CD4-positive, alpha-beta T cell treated with Interleukin-10 for 1 hour (primary cell): ENCODE measurements at places on chromosomes 1 and 21.

GRCh38 chr1:27887215-27888021 lies 15.1 kb downstream of the THEMIS2 start:
- DNase-seq = peak; percentile 72

DNA sequence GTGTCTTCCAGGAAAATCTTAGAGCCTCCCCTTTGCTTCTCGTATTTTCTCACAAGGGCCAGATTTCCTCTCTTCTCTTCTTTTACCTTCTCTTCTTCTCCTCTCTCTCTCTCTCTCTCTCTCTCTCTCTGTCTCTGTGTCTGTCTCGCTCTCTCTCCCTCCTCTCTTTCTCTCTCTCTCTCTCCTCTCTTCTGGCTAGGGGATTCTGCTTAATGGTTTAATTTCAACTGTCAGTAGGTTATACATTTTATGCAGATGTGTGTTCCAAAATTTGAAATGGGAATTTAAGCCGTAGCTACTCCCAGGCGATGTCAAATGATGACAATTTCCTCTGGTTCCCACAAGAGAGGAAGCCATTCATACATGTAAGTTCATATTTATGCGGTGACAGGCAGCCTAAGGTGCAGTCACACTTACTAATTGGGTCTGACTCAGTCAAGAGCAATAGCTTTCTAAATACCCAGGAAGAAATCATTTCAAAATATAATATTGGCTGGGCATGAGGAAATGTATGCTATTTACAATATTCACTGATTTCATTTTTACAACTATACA lies 1.4 kb downstream of the DSCAM start:
- no peak for DNase-seq

- DNase-seq = no peak
These were observed 79.6 kb downstream of the PROX1 start for GRCh38 chr1:214067397-214067796.

DNA sequence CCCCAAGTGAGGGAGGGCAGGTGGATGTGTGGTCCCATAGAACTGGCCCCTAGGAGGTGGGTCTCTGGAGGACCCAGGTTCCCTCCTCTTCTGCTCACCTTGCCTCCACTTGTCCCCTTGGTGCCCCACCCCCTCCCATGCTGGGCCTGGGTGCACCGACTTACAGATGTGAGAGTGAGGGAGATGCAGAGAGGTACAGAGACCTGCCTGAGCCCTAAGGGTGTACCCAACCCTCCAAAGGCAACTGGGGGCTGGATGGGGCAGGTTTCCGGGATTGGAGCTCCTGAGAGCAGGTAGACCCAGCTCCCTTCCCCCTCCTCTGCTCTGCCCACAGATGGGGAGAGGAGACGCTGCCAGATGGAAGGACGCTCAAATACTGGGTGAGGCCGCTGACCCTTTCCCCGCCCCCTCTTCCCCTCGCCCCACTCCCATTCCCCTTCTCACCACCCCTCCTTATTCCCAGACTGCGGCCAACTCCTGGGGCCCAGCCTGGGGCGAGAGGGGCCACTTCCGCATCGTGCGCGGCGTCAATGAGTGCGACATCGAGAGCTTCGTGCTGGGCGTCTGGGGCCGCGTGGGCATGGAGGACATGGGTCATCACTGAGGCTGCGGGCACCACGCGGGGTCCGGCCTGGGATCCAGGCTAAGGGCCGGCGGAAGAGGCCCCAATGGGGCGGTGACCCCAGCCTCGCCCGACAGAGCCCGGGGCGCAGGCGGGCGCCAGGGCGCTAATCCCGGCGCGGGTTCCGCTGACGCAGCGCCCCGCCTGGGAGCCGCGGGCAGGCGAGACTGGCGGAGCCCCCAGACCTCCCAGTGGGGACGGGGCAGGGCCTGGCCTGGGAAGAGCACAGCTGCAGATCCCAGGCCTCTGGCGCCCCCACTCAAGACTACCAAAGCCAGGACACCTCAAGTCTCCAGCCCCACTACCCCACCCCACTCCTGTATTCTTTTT lies 10.3 kb downstream of the TINAGL1 start:
- no peak for DNase-seq

DNA sequence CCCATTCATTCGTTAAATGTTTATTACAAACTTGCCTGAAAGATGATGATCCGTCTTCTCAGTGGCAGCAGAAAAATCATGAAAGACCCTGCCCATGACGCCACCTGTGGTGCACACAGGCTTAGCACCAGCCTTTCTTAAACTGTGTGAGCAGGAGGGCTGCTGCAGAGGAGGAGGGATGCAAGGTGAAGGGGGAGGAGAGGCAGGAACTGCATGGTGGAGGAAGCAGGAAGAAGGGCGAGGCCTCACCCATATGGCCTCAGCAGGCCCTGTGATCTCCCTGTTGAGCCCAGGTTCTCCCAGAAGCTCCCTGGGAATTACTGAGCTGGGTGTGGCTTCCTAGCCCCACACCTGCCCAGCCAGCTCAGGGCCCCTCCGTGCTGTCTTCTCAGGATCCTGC lies 25.0 kb upstream of the RD3 start:
- DNase-seq = no peak

GRCh38 chr1:30034627-30035521 lies 688.5 kb downstream of the MATN1 start:
- DNase-seq = no peak

DNA sequence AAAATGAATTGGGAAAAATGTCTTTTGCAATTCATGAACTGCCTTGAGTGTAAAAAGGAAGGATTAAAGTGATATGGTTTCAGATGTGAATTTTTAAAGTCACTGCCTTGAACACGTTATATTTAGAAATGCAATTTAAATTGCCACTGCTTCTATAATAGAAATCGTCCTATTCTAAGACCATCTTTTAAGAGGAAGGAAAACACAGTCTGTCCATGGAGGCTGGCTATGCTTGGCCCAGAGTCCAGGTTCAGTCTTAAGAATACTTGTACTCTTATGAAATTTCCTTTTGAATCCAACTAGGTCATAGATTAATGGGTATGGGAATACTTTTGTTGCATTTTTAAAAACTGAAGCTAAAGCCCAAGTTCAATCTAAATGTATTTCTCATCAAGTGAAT lies 86.0 kb downstream of the PCNX2 start:
- no peak for DNase-seq

DNA sequence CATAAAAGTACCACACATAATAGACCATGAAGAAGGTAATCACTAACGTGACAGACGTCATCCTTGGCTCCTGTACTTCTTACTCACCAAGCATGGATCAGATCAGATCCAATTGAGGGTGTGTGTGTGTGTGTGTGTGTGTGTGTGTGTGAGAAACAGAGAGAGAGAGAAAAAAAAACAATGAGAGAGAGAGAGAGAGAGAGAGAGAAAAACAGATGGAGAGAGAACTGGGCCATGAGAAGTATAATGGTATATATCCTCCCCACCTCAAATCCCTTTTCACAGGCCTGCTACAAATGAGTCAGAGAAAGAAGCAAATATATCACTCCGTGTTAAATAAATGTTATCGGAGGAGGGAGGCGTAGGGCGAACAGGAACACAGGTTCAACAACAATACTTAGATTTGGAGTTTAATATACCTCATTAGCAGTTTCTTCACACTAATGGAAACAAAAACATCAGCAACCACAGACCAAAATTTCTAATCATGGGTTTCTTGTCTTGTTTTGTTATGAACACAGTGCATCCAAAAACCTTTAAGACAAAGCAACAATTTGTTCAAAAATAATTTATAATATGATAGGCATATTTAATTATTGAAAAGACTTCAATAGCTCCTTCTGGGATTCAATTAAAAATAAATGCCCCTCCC lies 45.3 kb downstream of the TIAM1 start:
- no peak for DNase-seq

- peak; percentile 15 for DNase-seq
These were observed 52.0 kb upstream of the KCNA3 start for GRCh38 chr1:110726755-110727154.

DNA sequence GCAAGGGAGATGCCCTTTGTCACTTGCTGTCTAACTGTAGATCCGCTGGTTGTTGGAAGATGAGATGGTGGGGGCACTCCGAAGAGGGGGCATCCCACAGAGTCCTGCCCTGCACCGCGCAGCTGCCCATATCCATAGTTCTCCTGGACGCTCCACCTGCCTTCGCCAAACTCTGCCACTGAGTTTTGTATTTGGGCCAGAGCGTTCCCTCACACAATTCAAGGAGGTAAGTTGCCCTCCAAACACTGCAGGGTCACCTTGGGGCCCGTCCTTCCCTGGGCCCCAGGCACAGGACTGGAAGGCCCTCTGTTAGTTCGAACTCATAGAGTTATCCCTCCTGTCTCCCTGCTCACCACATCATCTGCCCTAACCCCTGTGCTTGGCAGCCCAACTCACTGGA lies 22.1 kb downstream of the HYI start:
- DNase-seq = no peak

DNA sequence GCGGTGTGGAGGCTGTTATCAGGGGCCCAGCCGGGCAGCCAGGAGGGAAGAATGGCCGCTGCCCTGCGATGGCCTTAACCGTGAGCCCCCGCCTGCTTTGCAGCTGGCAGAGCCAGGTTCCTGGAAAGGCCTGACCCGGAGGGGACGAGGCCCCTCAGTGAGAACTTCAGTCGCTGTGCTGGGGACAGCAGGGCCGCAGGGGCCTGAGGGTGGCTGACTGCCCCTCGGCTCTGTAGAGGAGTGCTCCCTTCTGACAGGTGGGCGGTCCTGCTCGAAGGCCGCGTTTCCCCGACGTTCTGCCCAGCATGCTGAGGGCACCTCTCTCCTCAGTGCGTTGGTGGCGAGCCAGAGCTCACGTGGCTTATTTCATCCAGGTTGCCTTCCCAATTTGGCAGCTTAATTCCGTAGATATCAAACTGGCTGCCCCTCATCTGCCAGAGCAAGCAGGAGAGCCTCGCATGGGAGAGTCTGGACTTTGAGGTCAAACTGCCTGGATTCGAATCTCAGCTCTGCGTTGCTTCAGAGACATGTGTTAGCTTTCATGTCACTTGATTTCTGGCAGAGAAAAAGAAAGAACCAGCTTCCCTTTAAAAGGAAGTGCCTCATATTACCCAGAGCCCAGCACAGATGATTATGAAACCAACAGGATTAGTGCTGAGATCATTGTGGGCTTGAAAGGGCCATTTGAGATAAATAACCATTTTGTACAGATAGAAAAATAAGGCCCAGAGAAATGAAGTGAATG lies 239.8 kb downstream of the SDCCAG8 start:
- DNase-seq = no peak

DNA sequence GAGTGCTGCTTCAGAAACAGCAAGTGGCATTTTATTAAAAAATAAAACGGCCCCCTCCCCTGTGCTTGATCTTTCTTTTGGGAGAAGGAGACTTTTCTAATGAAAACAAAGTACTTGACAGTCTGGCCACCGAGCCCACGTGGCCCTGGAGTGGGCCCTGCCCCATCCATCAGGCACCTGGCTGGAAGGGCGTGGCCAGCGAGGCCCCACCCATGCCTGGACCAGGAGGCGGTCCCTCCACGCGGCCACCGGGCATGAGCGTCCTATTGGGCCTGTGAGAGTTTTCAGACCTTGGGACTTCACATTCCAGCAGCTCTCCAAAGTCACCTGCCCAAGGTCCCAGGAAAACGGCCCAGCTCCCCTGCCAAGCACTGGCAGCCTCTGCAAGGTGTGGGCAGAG lies 144.7 kb downstream of the CASZ1 start:
- no peak for DNase-seq
